ENCODE measurements at places on chromosomes 13 and 19. TPM values are rescaled to one million over a fixed set of nuclear protein-coding genes. Genes with fewer than 3 reads are reported as not detected.

The SLC8A2 gene
- total RNA-seq, result not detected

The APLP1 gene
- 2.5 TPM for total RNA-seq

The PRR22 gene
- 2.7 TPM for total RNA-seq

The RASGRP4 gene
- not detected for total RNA-seq

- no peak for DNase-seq
These were observed 3.8 kb upstream of the RPL36 start for GRCh38 chr19:5686326-5686646.

GRCh38 chr19:15379999-15380647 is 536 bp upstream of the AKAP8 start:
- peak; percentile 68 for DNase-seq

DNA sequence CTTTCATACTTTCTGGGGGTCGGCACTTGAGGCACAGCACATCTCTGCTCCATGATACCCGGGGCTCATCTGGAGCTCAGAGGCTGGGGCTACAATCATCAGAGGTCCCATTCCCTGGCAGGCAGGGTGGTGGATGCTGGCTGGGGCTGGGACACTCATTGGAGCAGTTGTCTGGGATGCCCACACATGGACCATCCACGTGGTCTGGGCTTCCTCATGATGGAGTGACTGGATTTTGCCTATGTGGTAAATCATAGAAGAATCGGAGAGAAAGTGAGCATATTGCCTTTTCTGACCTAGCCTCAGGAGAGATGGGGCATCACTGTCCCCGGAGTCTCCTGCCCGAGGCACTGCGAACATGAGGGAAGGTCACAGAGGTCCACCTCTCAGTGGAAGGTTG is 91.4 kb upstream of the IRS2 start:
- DNase-seq, result no peak

DNA sequence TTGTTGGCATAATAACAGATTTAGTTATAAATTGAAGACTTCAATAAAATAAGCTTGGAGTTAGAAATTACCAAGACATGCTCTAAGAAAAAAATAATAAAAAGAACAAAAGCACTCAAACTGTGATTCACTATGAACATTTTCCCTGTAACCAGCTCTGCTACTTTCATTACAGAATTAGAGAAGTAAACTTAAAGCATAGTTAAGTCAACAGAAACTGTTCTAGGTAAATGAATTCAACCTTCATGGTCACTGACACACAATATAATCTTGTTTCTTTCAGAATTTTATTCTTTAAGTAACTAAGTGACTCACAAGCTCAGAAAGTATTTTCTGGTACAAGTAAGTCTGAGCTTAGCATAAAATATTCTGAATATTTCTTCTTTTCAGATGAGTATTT is 136.3 kb downstream of the KLF5 start:
- no peak for DNase-seq

DNA sequence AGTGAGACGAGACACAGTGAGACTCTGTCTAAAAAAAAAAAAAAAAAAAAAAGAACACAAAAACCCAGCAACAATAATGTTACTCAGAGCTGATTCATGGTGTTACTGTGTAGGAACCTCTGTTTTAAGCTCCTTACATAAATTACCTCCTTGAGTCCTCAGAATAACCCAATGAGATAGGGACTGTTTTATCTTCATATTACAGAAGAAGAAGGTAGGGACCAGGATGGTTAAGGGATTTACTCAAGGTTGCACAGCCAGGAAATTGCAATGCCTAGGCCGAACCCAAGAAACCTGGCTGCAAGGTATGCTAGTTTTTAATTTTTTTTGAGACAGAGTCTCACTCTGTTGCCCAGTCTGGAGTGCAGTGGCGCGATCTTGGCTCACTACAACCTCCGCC is 1.5 kb upstream of the DAND5 start:
- no peak for DNase-seq

DNA sequence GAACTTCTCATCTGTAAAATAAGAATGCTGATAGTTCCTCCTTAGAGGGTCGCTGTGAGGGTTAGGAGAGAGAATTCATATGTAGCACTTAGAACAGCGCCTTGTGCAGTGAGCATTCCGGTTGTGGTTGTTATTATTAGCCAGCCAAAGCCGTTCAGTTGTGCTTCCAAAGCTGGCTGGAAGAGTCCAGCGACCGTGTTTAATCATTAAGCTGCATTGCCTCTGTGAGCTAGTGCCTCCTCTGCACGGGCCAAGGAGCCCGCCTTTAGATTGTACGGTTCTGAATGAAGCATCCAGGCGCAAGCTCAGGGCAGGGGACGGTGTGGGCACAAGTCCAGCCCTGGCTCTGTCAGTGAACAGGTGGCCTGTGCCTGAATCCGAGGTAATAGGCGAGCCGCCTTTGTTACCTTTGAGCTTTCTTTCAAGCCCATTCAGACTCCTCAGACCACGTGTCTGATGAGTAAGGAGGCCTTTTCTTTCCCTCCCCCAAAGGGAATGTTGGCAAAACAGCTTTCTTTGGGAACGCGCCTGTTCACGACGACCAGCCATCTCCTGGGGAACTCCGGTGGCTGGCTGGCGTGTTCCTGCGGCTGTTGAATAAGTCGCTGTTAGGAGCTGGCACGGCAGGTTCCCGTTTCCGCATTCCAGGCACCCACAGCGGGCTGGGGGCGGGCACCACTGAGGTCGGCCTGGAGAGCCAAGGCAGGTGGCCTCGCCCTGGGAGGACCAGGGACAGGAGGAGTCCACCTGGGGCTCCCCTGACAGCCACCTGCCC is 25.1 kb downstream of the SIPA1L3 start:
- peak; percentile 77 for DNase-seq

- DNase-seq, result peak; percentile 99
These were observed 9.1 kb upstream of the OLFM2 start for GRCh38 chr19:9945319-9945966.
